ENCODE measurements at places on chromosomes 6 and 20. TPM values are rescaled to one million over a fixed set of nuclear protein-coding genes. Genes with fewer than 3 reads are reported as not detected.

The SNAP25 gene
- total RNA-seq: 18.9 TPM

The TGM2 gene
- 496 TPM for total RNA-seq

The HIVEP1 gene
- total RNA-seq: 11.0 TPM

The LY86 gene
- not detected for total RNA-seq

The SERPINB1 gene
- total RNA-seq: 46.3 TPM

The ADGB gene
- total RNA-seq: not detected

The SLC35F1 gene
- not detected for total RNA-seq

The TNFRSF6B gene
- total RNA-seq: 0.67 TPM

The LAMA4 gene
- total RNA-seq: 1.7 TPM

The MRAP2 gene
- total RNA-seq: 1.8 TPM

The SLCO4A1 gene
- 8.4 TPM for total RNA-seq

The ZNF133 gene
- total RNA-seq: 9.0 TPM

The IL17A gene
- total RNA-seq: not detected

The SPATS1 gene
- not detected for total RNA-seq

The CRIP3 gene
- 1.1 TPM for total RNA-seq

The OR2B6 gene
- 0.15 TPM for total RNA-seq

The ANKEF1 gene
- total RNA-seq: 7.8 TPM

The CSNK2A1 gene
- 156 TPM for total RNA-seq

The ARMH2 gene
- not detected for total RNA-seq

The MUCL3 gene
- 0.06 TPM for total RNA-seq

Measured in A549 treated with CORT108297 at 1 μM for 4 hours (cell line).